ENCODE measurements at places on chromosomes 3 and 15.

DNA sequence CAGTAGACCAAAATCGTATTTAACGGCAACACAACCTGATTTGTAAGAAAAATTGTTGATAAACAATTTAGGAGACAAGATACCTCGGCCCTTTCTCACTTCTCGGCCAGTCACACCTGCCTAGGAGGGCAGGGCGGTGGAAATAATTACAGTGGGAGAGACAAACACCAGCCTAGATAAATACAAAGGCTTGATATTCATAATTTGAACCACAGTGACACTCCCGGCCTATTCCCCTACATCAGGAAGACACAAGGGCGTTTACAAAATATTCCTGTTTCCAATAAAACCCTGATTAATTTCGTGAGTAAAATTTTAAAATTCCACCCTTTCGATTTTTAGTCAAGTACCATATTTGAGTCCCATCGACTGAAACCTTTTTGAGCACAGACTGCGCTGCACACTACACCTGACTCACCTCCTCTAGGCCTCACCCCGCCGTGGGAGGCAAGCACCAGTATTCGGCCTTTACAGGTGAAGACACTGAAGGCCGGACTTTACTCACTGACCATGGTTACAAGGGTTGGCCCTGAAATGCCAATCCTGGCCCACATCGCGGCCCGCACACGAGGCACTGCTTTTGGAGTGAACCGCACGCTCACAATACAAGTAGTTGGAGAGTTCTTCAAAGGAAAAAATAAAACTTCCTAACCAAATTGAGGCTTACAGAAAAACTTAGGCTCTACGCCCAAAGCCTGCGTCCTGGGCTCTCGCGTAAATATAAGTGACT lies 794 bp downstream of the ARPP19 start:
- DNase-seq: peak; percentile 55

DNA sequence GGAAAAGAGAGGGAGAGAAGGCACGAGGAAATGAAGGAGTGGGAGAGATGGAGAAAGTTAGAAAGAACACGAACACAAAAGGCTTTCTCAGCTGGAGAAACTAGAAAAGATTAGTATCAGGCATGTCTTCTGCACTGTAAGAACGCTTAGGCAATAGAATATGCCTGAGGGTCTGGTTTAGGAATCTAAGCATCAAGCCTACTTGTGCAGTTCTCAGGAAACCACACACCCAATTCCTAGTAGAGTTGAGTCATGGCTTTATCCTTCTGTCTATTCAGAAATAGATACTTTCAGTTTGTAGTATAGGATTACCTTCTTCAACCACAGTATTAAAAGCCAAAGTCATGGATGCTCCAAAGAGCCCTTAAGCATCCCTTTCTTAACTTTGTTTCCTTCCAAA lies 969.4 kb downstream of the NTRK3 start:
- no peak for DNase-seq

DNA sequence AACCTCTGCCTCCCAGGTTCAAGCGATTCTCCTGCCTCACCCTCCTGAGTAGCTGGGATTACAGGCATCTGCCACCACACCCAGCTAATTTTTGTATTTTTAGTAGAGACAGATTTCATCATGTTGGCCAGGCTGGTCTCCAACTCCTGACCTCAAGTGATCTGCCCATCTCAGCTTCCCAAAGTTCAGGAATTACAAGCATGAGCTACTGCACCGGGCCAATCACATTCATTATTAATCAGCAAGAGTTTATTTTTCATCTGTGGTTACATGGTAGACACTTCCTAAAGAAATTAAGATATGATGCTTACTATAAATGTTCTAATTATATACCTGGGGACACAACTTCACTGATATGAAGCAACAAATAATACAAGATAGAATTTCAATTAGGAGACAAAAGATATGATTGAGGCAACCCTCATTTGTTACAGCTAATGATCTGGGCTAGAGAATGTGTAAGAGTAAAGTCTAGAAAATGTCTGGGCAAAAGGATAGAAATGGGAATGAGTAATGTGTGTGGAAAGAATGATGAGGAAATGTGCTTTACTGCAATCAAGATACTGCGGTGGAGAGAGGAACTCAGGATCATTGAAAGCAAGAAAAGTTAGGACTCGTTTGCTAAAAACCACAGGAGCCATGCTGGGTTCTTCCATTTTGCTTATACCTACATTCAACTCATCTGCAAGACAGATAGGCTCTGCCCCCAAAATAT lies 366.8 kb downstream of the ZIC1 start:
- DNase-seq: no peak

GRCh38 chr15:57421551-57421950 lies 45.2 kb downstream of the CGNL1 start:
- no peak for DNase-seq

GRCh38 chr3:138082085-138082991 lies 33.1 kb downstream of the DZIP1L start:
- DNase-seq: peak; percentile 29

DNA sequence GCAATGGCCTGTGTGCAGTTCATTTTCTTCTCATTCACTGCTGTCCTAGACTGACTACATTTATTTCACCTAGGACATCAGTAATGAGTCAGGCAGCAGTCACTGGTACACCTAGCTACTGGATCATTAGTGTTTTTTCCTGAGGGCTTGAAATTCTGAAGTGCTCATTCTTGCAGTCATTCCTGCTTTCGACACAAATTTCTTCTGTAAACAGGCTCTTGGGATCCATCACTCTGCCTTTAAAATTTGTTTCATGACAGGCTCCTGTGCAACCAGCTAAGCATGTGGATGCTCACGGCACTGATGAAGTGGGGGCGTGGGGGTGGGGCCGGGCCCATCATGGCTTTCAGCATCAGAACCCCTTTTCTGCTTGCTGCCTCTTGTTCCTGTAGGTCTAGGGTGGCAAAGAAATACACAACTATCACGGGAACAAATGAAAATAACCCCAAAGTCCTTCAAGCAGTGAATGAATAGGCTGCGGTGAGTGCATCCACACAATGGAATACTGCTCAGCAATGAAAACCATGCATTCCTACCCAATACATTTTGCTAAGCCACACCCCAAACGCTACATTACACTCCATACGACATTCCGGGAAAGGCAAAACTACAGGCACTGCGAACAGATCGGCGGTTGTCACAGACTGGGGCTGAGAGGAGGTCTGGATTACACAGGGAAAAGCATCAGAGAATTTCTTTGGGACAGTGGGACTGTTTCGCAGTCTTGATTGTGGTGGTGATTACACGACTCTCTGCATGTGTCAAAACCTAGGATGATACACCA lies 9.3 kb upstream of the MELTF start:
- no peak for DNase-seq

GRCh38 chr15:80849308-80849707 lies 70.1 kb downstream of the CEMIP start:
- DNase-seq: no peak

GRCh38 chr15:34214135-34214534 lies 4.2 kb upstream of the KATNBL1 start:
- DNase-seq: no peak

DNA sequence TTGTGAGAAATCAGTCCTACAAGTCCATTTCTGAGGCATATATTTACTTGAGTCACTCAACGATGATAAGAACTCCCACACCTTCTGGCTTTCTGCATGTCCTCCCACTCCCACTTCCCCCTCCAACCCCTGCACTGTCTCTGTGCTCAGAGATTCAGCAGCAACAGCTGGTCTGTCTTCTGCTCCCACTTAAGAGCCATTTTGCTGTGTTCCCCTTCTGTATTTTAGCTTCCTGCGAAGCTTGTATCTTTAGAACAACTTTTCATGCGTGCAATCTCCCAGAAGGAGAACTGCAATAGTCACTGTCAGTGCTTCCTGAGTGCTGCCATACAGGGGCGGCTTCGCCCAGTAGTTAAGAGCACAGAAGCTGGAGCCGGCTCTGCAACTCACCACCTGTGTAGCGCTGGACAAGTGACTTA lies 90.0 kb upstream of the SPATA12 start:
- no peak for DNase-seq

GRCh38 chr3:70517124-70517890 lies 204.9 kb upstream of the MDFIC2 start:
- no peak for DNase-seq

- DNase-seq: no peak
Observed at GRCh38 chr3:155217591-155217990, 75.9 kb downstream of the STRIT1 start.

GRCh38 chr3:14283092-14283812 lies 104.6 kb downstream of the LSM3 start:
- DNase-seq: no peak

- DNase-seq: peak; percentile 24
Observed at GRCh38 chr3:148075771-148076716, 621.7 kb upstream of the AGTR1 start.

DNA sequence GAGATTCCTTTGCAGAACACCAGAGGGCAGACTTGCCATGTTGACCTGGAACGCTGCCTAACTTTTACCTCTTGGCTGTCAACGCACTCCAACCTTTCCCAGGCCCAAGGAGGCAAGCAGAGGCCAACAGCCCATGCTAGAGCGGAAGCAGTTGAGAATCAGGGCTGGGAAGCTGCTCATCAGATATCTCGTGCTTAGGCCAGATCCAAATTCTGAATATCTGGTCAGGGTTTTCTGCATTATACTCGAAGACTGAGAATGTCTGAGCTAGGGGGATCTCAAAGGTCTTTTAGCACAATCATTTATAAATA lies 2.5 kb downstream of the XIRP1 start:
- DNase-seq: peak; percentile 56

DNA sequence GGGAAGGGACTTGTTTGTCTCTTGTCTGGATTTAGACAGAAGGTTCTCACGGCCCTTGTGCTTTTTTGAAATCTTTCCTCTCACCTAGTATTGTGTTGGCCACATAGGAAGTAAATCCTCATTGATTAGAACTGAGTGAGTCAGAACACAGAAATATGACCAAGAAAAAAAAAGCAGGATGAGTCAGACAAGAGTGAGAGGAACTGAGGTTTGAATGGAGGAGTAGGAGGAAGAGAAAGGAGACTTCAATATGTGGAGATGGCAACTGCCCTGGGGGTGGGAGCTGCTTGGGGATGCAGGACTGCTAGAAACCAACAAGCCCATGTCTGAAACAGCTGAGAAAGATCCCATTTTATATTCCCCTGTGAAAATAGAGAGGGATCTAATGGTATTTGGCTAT lies 194.1 kb upstream of the ZBTB20 start:
- no peak for DNase-seq

DNA sequence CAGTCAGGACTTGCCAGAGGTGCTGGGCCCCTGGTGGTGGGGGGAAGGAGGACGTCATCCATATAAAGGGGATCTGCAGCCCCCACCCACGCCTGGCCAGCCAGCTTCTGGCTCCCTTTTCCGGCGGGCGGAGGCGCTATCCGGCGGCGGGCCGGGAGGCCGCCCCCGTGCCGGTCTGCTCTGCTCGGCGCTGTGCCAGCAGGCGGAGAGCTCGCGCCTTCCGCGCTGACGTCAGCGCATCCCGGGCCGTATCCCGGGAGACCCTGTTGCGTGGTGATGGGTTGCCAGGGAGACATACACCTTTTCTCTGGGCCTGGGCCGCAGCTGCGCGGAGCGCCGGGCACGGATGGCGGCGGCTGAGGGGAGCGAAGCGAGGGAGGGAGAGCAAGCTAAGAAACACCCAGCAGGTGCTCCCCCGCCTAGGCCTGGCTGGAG lies 1.1 kb downstream of the FAM131A start:
- DNase-seq: peak; percentile 83

- no peak for DNase-seq
Observed at GRCh38 chr15:67836477-67836876, 3.4 kb downstream of the RNU6-1 start.

- DNase-seq: no peak
Observed at GRCh38 chr3:111910806-111911205, 51.7 kb downstream of the PHLDB2 start.

DNA sequence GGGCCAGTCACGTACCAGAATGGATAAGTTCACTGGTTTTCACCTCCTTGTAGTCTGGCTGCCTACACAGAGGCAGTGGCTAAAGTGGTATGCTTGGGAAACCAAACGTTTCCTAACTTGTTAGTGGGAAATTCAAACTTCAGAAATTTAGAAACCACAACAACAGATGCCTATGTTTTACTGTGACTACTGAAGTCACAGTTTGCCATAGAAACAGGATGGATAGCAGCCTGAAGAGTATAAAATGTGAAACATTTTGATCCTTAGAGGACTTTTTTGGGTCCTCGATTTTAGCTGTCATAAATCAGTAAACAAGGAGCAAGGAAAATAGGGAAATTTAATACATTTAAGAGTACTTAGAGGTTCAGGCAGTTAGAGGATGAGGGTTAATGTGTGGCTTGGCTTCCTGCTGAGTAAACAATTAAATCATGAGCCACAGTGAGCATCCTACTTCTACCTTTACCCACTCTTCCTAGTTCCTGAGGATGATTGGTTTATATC lies 48.6 kb downstream of the CMSS1 start:
- DNase-seq: no peak

DNA sequence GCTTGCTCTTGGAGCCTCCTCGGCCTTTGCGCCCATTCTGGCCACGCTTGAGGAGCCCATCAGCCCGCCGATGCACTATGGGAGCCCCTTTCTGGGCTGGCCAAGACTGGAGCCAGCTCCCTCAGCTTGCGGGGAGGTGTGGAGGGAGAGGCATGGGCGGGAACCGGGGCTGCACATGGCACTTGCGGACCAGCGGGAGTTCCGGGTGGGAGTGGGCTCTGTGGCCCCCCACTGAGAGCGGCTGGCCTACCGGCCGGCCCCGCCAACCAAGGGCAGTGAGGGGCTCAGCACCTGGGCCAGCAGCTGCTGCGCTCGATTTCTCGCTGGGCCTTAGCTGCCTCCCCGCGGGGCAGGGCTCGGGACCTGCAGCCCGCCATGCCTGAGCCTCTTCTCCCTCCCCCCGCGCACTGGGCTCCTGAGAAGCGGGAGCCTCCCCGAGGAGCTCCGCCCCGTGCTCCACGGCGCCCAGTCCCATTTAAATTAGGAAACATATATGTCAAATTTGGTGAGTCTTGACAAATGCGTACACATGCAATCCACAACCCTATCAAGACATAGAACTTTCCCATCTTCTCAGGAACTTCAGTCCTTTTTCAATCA lies 97.6 kb upstream of the CNTN3 start:
- no peak for DNase-seq

DNA sequence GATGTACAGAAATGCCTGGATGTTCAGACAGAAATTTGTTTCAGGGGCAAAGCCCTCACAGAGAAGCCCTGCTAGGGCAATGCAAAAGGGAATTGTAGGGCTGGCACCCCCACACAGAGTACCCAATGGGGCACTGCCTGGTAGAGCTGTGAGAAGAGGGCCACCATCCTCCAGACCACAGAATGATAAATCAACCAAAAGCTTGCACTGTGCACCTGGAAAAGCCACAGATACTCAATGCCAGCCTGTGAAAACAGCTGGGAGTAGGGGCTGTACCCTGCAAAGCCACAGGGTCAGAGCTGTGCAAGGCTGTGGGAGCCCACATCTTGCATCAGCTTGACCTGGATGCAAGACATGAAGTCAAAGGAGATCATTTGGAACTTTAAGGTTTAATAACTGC lies 477.9 kb upstream of the NECTIN3 start:
- no peak for DNase-seq

- no peak for DNase-seq
Observed at GRCh38 chr3:73705792-73706191, 81.1 kb upstream of the PDZRN3 start.

GRCh38 chr15:77022646-77023575 lies 28.0 kb downstream of the PSTPIP1 start:
- DNase-seq: no peak

- DNase-seq: no peak
Observed at GRCh38 chr3:121914081-121914998, 20.1 kb downstream of the SLC15A2 start.
